AG08395 (cell line): ENCODE measurements at places on chromosomes 1 and 21.

GRCh38 chr1:190413142-190413541, 64.5 kb downstream of the BRINP3 start:
- no peak for DNase-seq

GRCh38 chr1:32100359-32100758, 7.5 kb upstream of the KPNA6 start:
- no peak for DNase-seq

DNA sequence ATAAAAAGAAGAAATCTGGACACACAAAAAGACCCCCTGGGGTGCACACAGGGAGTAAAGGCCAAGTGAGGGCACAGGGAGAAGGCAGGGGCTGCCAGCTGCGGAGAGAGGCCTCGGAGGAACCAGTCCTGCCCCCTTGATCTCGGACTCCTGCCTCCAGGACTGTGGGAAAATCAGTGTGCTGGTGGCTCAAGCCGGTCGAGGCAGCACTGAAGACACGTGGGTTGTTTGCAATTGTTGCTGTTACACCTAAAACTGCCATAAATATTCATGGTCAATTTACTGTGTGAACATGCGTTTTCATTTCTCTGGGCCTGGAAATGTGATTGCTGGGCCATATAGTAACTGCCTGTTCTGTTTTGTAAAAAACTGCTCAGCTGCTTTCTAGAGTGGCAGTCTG, 18.5 kb downstream of the IBA57 start:
- DNase-seq = no peak

DNA sequence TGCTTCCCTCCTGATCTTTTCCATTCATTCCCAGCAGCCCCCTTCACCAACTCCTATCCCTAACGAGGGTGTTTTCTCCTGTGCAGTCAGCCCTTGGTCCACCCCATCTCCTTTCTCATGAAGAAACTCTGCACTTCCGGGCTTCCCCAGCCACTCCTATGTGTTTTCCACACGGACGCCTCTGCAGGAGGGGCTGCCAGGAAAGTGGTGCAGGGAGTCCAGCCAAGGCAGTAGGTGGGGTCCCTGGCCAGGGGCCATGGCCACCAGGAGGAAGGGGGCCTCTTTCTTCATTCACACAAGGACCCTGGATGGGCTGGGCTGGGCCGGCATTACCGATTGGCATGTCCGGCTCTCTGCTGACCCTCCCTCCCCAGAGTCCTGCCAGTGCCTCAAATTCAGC, 72.8 kb upstream of the EFHD2 start:
- DNase-seq = no peak

GRCh38 chr1:3460672-3461131, 6.2 kb downstream of the ARHGEF16 start:
- no peak for DNase-seq

GRCh38 chr1:183578856-183579255, 11.4 kb downstream of the NCF2 start:
- no peak for DNase-seq

- DNase-seq = no peak
Measured at GRCh38 chr1:25913206-25913605, 7.0 kb upstream of the STMN1 start.

GRCh38 chr21:33902349-33902748, 13.3 kb downstream of the ATP5PO start:
- DNase-seq = no peak

- no peak for DNase-seq
Measured at GRCh38 chr1:51729824-51730301, 113.0 kb downstream of the OSBPL9 start.

DNA sequence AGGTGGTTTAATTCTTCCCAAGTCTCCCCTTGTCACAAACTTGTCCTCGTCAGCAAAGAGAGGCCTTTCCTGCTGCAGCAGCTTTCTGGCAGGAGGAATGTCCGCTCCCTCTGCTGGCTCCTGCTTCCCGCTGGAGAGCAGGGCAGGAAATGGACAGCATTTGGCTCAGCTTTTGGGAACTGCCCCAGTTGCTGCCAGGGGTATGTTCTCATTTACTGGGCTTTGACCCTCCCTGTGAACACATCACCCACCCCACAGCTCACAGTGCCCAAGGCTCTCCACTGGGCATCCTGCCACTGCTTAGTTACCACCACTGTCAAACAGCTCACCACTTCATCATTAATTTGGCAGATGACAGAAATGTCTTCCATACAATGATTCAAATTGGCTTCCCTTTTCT, 75.4 kb downstream of the MRPL37 start:
- peak; percentile 84 for DNase-seq

DNA sequence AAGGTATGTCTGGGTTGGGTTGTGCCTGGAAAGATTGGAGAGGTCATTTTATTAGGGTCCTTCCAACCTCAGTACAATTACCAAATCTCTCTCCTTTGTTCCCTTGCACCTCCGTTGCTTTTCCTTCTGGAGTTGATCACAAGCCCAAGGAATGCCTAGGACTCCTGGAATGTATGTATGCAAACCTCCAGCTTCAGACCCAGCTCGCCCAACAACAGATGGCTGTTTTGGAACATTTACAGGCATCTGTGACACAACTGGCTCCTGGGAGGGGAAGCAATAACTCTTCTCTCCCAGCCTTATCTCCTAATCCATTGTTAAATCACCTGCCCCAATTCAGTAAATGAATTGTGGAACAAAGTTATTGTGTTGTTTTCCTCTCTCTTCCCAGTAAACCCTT, 8.3 kb downstream of the TSACC start:
- peak; percentile 84 for DNase-seq

GRCh38 chr1:45840704-45841103, 37.3 kb downstream of the MAST2 start:
- no peak for DNase-seq

- no peak for DNase-seq
Measured at GRCh38 chr1:223248001-223248769, 105.1 kb upstream of the TLR5 start.

- no peak for DNase-seq
Measured at GRCh38 chr21:27715131-27715530, 748.2 kb upstream of the ADAMTS5 start.

DNA sequence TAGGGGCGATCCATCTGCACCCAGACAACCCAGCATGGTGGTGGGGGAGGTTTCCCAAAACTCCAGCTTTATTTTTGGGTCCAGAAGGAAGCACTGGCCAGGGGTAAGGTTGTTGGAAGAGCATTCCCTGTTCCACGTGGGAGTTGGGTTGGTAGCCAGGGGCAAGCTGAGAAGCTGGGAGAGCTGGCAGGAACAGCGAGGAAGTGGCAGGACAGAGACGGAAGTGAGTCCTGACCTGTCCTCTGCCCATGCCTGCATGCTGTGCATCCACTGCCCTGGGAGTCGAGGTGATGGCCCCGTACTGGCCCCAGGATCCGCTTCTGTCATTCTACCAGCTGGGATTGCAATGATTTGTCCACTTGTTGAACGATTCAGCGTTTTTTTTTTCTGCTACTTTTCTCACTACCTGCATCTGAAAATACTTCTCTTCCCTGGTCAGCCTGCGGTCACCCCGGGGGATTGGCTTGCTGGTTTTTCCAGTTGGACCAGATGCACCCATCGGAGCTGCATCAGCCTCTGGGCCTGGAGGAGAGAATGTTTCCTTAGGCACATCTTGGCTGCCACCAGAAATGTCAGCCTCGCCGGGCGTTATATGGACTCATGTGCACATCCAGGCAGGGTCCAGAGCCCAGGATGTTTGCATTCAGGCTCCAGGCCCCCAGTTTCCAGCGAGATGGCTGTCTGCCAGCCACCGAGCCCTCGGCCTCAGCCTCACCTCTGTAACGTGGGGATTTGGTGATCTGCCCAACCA, 28.3 kb upstream of the TMPRSS2 start:
- no peak for DNase-seq

GRCh38 chr1:98147280-98147679, 226.4 kb upstream of the DPYD start:
- no peak for DNase-seq

DNA sequence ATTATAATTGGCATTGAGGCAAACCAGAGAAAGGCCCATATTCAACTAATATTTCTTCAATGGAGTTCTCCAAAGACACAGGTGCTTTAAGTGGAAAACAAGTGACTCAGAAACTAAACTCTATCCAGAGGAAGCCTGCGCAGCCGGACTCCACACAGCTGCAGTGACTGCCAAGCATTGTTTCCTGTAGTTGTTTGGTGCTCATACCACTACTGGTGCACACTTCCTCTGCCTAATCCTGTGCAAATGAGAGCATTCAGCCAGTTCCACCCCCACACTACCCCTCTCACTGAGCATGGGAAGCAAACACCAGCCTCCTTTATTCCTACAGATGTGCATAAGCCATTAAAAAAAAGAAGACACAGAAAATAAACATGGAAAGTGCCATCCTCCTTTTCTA, 102.9 kb downstream of the VAV3 start:
- DNase-seq = no peak

- peak; percentile 97 for DNase-seq
Measured at GRCh38 chr1:151547119-151547899, 7.2 kb downstream of the TUFT1 start.

GRCh38 chr1:203627851-203628200, 1.2 kb downstream of the ATP2B4 start:
- DNase-seq = peak; percentile 55

DNA sequence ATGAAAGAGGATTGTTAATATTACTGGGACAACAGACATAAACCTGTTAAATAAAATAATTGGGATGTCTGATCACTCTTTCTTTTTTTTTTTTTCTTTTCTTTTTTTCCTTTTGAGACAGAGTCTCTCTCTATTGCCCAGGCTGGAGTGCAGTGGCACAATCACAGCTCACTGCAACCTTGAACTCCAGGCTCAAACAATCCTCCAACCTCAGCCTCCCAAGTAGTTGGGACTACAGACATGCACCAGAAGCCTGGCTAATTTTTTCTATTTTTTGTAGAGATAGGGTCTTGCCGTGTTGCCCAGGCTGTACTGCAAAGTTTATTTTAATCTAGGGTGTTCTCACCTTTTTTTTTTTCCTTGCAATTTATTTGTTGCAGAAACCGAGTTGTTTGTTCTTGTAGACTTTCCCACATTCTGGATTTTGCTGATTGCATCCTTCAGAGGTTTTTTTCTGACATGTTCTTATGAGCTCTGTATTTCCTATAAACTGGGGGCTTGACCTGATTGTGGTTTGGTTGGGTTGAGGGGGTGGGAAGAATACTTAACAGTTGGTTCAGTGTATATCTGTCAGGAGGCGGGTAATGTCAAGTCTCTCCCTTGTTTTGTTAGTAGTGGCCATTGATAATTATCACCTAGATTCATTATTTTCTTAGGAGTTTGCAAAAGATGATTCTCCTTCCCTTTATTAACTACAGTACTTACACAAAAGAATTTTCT, 125.2 kb downstream of the MAST2 start:
- DNase-seq = no peak

DNA sequence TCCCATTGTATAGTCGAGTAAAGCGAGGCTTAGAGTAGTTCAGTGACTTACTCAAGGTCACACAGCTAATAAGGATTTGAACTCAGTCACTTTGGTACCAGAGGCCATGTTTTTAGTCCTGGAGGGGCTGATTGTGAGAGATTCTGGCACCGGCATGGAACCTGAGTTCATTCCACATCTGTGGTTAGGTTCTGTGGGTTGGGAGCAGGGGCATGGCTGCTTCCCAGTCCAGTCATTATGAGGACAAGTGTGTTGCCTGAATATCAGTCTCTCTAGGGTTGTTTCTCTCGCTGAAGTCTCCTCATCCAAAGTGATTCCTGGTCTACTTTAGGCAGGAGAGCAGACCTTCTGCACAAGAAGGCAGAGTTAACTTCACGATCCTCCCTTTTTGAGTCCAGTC, 90.6 kb downstream of the C1orf94 start:
- peak; percentile 4 for DNase-seq

DNA sequence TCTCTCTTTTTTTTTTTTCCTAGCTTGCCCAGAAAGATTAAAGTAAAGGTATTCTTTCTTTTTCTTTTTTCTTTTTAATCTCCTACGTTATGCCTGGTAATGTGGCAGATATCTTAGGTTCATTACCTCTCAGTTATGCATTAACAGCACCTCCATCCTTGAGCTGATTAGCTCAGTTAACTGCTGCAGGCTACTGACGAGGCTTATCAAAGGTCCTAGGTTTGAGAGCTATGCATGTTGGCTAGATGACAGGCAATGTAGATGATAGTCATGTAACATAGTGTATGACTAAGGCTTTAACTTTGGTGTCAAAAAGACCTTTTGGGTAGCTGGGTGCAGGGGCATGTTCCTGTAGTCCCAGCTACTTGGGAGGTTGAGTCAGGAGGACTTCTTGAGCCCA, 53.7 kb upstream of the CACYBP start:
- no peak for DNase-seq

DNA sequence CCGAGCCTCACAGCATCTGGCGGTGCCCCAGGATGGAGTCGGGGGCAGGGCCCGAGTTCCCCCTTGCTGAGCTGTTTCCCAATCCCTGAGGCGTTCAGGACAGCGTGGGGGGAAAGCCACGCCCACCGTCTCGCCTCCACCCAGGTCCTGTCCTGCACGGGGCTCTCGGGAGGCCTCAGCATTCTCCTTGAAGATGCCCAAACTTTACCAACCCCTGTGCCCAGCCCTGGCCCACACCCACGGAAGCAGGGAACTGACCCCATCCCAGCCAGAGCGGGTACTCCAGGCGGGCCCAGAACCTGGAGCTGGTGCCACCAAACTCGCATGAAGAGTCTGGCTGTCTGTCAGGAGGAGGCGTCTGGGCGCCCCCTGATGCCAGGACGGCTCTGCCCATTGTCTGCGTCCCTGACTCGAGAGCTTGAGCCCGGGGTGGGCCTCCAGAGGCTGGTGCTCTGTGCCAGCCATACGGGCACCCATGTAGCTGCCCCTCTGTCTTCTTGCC, 35.3 kb upstream of the POFUT2 start:
- DNase-seq = peak; percentile 79

DNA sequence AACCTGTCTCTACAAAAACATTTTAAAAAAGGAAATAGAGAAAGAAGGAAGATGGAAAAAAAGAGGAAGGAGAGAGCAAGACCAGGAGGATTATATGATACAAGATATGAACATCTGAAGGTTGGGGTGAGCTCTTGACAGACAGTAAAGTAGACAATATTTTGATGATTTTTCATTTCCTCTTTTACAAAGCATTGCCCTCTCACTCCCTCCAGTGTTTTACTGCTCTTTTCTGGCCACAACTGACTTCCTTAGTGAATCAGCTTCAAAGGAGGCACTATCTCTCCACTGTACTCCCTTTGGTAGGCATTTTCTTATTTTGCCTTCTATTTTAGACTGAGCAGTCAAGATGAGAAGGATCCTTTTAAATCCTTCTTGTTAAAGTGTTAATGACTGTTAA, 296.7 kb downstream of the KCTD3 start:
- DNase-seq = no peak

GRCh38 chr1:237763751-237764150, 127.0 kb downstream of the ZP4 start:
- DNase-seq = no peak

GRCh38 chr1:15012822-15013221, 140.7 kb upstream of the TMEM51 start:
- no peak for DNase-seq

- peak; percentile 59 for DNase-seq
Measured at GRCh38 chr1:98133131-98133530, 212.3 kb upstream of the DPYD start.

GRCh38 chr1:200128944-200129879, 101.7 kb downstream of the NR5A2 start:
- no peak for DNase-seq

GRCh38 chr1:212186427-212187207, 98.6 kb upstream of the PPP2R5A start:
- DNase-seq = no peak
